Bronchial smooth muscle cell (primary cell): ENCODE measurements at places on chromosomes 5 and 9. TPM values are rescaled to one million over a fixed set of nuclear protein-coding genes. Genes with fewer than 3 reads are reported as not detected.

Gene ANKRD55
- not detected in 2 replicates for total RNA-seq

Gene PGM5
- total RNA-seq = 49.6 and 121 TPM in 2 replicates

Gene DND1
- total RNA-seq = 0.16 and 0.17 TPM in 2 replicates

Gene ADAMTSL2
- under 0.01 TPM in 1 of 2 replicates, not detected in the other for total RNA-seq

Gene SPINK5
- under 0.01 and 0.09 TPM in 2 replicates for total RNA-seq

Gene SLCO6A1
- not detected in 2 replicates for total RNA-seq

Gene LCN9
- total RNA-seq = not detected in 2 replicates

Gene OBP2B
- total RNA-seq = not detected in 2 replicates

Gene ECSCR
- not detected in 2 replicates for total RNA-seq

Gene ANKRD34B
- total RNA-seq = not detected in 2 replicates

Gene GADD45G
- total RNA-seq = 0.32 and 3.3 TPM in 2 replicates

Gene FBXO10
- total RNA-seq = 9.3 and 11.5 TPM in 2 replicates

Gene DBH
- not detected in 2 replicates for total RNA-seq

Gene NTNG2
- total RNA-seq = 3.5 and 4.0 TPM in 2 replicates

Gene ITK
- under 0.01 TPM in 1 of 2 replicates, not detected in the other for total RNA-seq

Gene ZNF608
- 15.0 and 20.4 TPM in 2 replicates for total RNA-seq

Gene MLANA
- total RNA-seq = not detected in 2 replicates

Gene ANKDD1B
- 0.95 and 1.3 TPM in 2 replicates for total RNA-seq

Gene IFNA2
- not detected in 2 replicates for total RNA-seq

Gene RAB14
- 10.0 and 20.5 TPM in 2 replicates for total RNA-seq

Gene TDRD7
- total RNA-seq = 7.1 and 7.9 TPM in 2 replicates

Gene KLHL3
- total RNA-seq = 0.77 and 1.6 TPM in 2 replicates

Gene TAF1L
- total RNA-seq = under 0.01 TPM in 2 replicates

Gene ANKRD20A1
- total RNA-seq = 0.16 and 0.34 TPM in 2 replicates

Gene DOLK
- total RNA-seq = 26.0 and 28.4 TPM in 2 replicates

Gene SLC6A18
- not detected in 2 replicates for total RNA-seq

Gene BARX1
- not detected in 2 replicates for total RNA-seq

Gene SPINK13
- not detected in 2 replicates for total RNA-seq

Gene IL13
- 0.16 TPM in 1 of 2 replicates, not detected in the other for total RNA-seq

Gene PRSS3
- 25.2 and 47.3 TPM in 2 replicates for total RNA-seq

Gene PCDHGA9
- 2.9 and 3.8 TPM in 2 replicates for total RNA-seq

Gene CSNK1G3
- 40.7 and 45.5 TPM in 2 replicates for total RNA-seq

Gene OGN
- 43.5 and 59.9 TPM in 2 replicates for total RNA-seq

Gene SH3TC2
- 0.34 and 3.6 TPM in 2 replicates for total RNA-seq

Gene C9orf85
- total RNA-seq = 11.2 and 12.6 TPM in 2 replicates

Gene MUSK
- 0.32 and 2.1 TPM in 2 replicates for total RNA-seq

Gene GARIN3
- not detected in 2 replicates for total RNA-seq
